ENCODE measurements at places on chromosomes 2 and 18.

GRCh38 chr18:55076643-55077218 lies 117.5 kb upstream of the CCDC68 start:
- DNase-seq, result no peak

DNA sequence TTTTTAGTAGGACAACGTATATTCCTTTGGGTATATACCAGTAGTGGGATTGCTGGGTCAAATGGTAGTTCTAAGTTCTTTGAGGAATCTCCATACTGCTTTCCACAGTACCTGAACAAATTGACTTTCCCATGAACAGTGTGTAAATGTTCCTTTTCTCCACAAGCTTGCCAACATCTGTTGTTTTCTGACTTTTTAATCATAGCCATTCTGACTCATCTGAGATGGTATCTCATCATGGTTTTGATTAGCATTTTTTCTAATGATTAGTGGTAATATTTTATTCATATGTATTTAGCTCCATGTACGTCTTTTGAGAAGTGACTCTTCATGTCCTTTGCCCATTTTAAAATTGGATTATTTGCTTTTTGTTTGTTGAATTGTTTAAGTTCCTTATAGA lies 58.4 kb upstream of the CERS6 start:
- no peak for DNase-seq

DNA sequence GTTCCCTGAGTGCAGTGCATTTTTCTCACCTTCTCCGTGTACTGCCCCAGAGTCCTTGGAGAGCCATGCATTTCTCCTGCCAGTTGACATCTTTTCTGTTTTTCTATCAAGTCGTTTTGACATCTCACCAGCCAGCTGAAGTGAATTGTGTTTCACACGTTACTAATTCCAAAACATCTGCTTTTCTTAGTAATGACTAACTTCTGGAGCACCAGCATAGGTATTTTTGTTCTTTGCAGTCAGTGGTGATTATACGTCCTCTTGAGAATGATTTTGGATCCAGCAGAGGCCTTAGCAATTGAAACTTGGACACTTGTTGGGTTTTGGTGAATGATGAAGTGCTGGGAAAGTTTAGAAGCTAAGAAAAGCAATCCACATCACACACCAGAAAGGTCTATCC lies 112.5 kb downstream of the PIK3C3 start:
- no peak for DNase-seq

DNA sequence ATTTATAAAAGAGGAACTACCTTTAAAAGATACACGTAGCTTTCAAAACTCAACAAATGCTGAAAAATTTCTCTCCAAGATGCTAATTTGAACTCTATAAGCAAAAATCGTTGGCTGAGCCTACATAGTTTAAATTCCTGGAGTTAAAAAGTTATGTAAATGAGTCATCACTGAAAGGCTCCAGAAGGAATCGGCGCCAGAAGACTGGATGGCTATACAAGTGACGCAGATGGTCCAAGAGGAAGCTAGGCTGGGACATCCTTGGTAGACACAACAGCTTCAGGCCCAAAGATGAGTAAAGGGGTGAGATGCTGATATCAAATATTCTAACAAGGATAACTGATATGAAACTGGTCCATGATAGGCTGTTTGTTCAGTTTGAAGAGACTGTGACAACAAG lies 22.8 kb upstream of the DNAH6 start:
- no peak for DNase-seq

GRCh38 chr2:17607379-17607778 lies 66.9 kb downstream of the VSNL1 start:
- no peak for DNase-seq

DNA sequence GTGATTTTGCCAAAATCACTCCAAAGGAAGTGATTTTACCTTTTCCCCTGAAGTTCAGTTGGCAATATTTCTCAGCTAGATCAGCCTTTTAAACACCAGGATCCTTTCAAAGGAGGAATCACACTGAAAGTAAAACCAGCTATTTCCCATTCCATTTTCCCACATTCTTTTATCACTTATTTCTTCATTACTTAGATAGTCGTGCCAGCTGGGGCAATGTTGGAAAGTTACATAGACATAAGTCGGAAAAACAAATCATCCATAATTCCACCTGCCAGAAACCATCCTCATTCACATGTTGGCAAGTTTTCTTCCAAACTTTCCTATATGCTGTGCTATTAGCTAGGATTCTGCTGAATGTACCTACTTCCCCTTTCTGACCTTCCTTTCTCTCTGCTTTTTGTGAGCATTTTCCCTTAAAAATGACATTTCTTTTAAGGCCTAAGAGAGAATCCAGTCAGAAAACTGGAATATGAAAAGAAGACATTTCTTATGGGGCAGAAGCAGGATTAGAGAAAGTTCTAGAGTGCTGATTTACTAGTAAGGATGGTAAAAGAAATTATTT lies 170.0 kb upstream of the STK17B start:
- DNase-seq, result no peak

DNA sequence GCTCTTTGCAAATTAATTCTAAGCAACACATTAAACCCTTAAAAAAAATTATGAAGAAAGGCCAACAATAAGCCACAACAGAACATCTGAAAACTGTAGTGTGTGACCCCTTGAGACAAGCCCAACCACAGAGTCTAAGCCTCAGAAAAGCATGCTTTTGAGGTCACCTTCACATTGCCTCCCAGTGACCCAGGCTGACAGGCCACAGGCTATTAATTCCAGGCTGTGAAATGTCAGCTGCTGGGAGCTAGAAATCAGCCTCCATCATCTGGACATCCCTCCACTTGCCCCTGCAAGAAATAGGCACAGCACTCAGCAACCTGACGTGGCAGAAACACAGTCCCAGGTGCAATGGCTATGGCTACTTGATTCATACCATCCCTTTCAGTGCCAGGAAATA lies 179.4 kb upstream of the ZFP36L2 start:
- DNase-seq, result no peak

GRCh38 chr2:227793148-227793712 lies 20.4 kb upstream of the CCL20 start:
- no peak for DNase-seq

GRCh38 chr2:138155304-138155703 lies 191.0 kb downstream of the HNMT start:
- DNase-seq, result no peak

- DNase-seq, result no peak
Observed at GRCh38 chr18:31965316-31965970, 22.5 kb upstream of the TRAPPC8 start.

- no peak for DNase-seq
Observed at GRCh38 chr2:127453392-127454171, 35.4 kb downstream of the PROC start.

DNA sequence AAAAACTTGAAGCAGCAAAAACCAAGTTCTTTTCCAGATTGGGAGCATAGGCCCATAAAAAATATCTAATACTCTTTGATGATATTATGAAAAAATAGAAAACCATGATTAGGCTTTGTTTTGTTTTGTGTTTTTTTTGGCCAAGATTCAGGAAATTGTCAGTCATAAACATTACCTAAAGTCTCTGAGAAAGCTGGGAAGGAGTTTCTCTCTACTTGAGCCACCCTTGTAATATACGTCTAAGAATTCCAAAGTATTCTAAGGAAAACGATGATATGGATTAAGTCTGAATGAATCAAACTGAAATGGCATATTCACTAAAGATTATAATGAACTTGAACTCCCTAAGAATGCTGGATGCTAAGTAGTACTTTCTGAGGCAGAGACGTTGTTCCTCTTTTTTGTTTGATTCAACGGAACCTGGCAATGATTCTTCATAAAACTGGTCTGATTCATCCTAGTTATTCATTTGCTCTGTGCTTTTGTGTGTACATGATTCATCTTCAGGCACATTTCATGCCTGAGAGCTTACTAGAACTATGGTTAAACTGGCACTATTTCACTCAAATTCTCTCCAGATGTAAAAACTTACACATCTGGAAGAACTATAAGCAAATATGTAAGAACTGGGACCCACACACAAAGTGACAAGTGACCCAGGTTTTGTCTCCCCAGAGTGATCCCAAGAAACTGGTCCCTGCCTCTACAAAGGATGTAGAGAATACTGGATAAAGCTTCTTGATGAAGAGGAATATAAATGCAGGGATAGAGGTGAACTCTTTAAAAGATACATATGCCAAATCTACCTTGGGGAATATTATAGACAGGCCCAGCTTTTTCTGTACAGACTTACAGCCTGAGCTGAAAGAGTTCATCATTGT lies 159.7 kb downstream of the DOCK10 start:
- no peak for DNase-seq

DNA sequence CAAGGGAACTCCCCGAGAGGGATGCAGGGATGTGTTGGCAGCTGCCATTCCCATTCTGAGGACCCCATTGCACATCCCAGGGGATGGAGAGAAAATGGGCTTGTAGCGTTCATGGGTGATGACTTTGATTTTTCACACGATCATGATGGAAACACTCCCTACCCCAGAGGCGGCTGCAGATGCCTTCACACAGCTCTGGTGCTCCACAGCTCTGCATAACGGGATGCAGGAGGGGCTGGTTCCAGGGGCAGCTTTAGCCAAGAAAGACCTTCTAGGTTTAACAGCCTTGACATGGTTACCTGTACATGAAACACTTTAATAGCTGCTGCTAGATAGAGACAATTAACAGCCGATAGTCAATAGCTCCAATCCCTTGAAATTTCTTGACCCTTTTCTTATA lies 88.7 kb downstream of the TPO start:
- DNase-seq, result no peak

- DNase-seq, result no peak
Observed at GRCh38 chr18:8974279-8974678, 128.2 kb upstream of the NDUFV2 start.

DNA sequence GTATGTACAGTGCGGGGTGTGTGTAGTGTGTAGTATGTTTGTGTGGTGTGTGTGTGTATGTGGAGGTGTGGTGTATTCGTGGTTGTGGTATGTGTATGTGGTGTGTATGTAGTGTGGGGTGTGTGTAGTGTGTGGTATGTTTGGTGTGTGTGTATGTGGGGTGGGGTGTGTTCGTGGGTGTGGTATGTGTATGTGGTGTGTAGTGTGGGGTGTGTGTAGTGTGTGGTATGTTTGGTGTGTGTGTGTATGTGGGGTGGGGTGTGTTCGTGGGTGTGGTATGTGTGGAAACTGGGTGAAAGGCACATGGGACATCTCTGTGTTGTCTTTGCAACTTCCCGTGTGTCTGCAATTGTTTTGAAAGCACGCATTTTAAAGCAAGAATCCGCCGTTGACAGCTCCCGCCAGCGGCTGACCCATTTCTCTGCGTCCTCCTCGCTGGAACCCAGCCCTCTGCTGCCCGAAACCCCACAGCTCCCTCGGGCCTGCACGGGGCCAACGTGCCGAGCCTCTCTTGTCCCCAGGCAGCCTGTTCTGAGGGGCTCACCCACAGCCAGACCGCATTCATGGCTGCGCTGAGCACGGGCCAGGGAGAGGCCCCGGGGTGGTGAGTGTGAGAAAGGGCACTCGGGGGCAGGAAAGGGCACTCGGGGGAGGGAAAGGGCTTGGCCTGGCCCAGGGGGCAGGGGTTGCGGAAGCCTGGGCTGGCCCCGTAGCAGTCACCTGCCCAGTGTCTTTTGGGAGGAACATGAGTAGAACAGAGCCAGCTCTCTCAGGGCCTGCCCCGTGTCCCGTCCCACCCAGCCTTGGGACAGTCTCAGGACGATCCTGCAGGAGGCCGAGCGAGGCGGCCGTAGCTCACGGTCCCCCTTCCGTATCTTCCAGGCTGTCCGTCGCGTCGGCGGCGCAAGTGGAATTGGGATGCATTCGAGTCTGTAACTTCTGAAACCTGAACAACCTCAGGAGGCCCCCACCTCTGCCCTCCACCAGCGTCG lies 61.4 kb downstream of the TWIST2 start:
- DNase-seq, result peak; percentile 36

DNA sequence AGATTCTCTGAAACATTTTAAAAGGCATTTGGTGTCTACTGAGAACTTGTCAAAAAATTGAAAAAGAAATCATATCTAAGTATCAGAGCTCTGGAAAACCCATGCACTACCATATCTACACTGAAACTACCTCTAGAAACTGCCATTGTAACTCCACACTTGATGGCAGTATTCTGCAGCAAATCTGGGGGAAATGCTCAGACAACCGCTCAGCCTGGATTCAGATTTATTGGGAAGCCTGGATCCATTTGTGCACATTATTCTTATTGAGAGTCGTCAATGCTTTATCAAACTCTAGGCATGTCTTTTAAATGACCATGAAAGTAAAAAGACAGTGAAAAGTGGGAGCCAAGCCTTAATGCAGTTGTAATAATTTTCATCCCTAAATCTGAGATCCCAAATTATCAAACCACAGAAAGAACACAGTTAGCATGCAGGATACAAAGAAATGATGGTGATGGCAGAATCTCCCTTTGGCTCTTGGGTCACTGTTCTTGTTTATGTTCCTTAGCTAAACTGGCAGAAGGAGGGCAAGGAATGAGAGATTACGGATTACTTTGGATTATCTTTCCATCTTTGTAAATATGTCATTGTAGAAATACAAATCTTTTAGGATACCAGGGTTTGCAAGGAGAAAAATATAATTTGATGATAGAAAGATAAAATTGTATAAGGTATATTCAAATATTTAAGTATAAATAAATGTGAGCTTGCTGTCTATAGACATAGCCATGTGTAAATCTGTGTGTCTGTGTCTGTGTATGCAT lies 512.1 kb upstream of the SYT4 start:
- peak; percentile 39 for DNase-seq

DNA sequence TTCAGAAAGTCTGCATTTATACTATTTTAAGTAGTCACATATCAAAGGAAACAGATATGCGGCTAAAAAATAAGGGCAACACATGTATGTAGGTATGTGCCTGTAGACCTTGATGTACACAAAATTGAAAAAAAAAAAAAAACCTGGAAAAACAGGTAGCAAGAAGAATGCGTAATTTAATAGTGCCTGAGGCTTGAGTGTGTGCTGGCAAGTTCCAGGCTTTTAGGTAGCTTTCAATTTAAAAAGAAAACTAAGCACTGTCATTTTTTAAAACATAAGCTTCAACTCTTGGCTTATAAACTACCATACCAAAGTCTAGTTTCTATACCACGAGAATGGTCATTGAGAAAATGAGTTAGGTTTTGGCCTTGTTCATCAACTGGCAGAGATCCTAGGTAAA lies 72.3 kb downstream of the OTX1 start:
- no peak for DNase-seq

- DNase-seq, result no peak
Observed at GRCh38 chr2:44743473-44743872, 198.0 kb upstream of the SIX3 start.

GRCh38 chr2:134501476-134502091 lies 217.2 kb downstream of the TMEM163 start:
- no peak for DNase-seq

DNA sequence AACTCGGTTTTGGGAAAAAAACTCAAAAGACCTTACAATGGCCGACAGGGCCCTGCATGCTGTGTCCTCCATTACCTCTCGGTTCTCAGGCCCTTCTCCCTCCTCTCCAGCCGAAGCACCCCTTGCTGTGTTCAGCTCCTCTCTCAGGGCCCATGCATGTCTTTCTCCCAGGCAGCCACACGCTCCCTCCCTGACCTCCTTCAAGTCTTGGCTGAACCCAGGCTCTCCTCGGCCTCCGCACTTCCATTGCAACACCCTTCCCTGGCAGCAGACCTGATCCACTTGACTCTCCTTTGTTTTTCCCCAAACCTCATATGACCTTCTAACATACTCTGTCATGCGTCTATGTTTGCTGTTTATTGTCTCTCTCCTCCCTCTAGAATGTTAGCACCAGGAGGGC lies 114.0 kb downstream of the CYP26B1 start:
- no peak for DNase-seq
